GM23248 (cell line): ENCODE measurements at places on chromosomes 6 and 20. TPM values are rescaled to one million over a fixed set of nuclear protein-coding genes. Genes with fewer than 3 reads are reported as not detected.
A peak's percentile ranks its signal among the peaks of the same experiment; 100 is the strongest.

The VSX1 gene
- not detected in 2 replicates for total RNA-seq

The GRIK2 gene
- total RNA-seq, result 0.38 and 7.1 TPM in 2 replicates

- no peaks in the 10 kb centered on the region; the same call in 1 of the 2 replicates for H3K36me3 ChIP-seq
- H3K4me3 ChIP-seq, result no peak overlapping the region
- H3K27me3 ChIP-seq, result no peaks in the 10 kb centered on the region
- peak overlapping the region; percentile 72 for H3K27ac ChIP-seq
- peak; percentile 32 for DNase-seq
Measured at GRCh38 chr6:160035693-160036330, 66.9 kb downstream of the IGF2R start.

GRCh38 chr20:59485576-59486454 is 118.5 kb upstream of the PHACTR3 start:
- H3K4me3 ChIP-seq, result no peak overlapping the region
- no peaks in the 10 kb centered on the region for H3K4me1 ChIP-seq
- DNase-seq, result no peak
- H3K27ac ChIP-seq, result no peak overlapping the region

- no peak overlapping the region for H3K4me3 ChIP-seq
- DNase-seq, result no peak
- H3K4me1 ChIP-seq, result peaks cover 10% of the 10 kb centered on the region
- H3K36me3 ChIP-seq, result no peaks in the 10 kb centered on the region
- H3K27ac ChIP-seq, result no peak overlapping the region
Measured at GRCh38 chr20:20524756-20525155, 156.9 kb downstream of the INSM1 start.

DNA sequence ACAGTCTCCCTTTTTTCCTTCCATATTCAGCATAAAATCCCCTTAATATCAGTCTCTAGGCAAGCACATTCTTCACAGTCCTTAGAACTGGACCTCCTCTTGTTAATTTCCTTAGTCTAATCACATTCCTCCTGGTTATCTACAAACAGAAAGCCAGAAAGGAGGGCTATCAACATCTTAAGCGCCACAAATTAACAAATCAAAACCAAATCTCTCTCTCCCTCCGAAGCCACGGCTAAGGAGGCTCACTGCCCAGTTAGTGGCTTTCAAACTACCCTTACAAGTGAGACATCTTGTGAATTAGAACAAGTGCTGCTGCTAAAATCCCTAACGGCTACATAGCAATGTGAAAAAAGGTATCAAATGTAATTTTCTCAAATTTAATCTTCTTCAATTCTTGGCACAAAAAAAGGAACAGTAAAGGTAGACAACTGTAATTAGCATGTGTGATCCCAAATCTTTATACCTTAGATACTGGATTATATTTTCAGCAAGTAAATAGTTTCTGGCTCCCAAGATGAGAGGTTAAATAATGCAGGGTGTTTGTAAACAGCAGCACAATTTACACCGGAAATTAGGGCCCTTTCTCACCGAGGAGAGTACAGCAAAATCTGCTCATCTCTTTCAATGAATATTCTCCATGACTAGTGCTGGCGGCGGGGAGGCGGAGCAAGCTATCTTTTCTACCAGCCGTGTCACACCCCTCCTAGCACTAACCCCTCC is 1.4 kb upstream of the TRIM39 start:
- H3K27me3 ChIP-seq, result no peaks in the 10 kb centered on the region
- peak overlapping the region; percentile 90 for H3K27ac ChIP-seq
- peaks cover 40% of the 10 kb centered on the region for H3K4me1 ChIP-seq
- peak overlapping the region; percentile 96 for H3K4me3 ChIP-seq

GRCh38 chr6:109082188-109082577 is 12.5 kb downstream of the SESN1 start:
- H3K4me1 ChIP-seq, result no peaks in the 10 kb centered on the region
- peaks cover 4% of the 10 kb centered on the region; the same call in 1 of the 2 replicates for H3K36me3 ChIP-seq
- H3K4me3 ChIP-seq, result no peak overlapping the region
- no peak overlapping the region for H3K27ac ChIP-seq
- H3K27me3 ChIP-seq, result no peaks in the 10 kb centered on the region

DNA sequence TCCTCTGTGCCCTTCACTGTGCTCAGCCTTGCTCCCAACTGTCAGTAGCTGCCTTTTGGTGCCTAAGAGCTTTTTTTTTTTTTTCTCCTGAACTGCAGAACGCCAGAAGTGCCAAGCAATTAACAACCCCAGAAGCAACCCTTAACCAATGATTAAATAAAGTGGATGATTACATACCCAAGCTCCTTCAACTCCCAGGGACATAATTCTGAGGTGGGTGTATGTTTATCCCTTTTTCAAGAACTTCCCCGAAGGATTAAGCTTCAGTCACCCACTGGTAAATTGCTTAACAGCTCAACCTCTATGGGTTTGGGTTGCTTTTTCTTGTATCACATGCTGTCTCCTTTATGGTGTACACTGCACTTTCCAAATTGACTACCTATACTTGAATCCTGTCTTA is 41.1 kb downstream of the KLHL31 start:
- H3K27me3 ChIP-seq, result peaks cover 15% of the 10 kb centered on the region; the same call in 1 of the 2 replicates
- no peaks in the 10 kb centered on the region for H3K36me3 ChIP-seq
- no peak for DNase-seq
- no peak overlapping the region for H3K27ac ChIP-seq

DNA sequence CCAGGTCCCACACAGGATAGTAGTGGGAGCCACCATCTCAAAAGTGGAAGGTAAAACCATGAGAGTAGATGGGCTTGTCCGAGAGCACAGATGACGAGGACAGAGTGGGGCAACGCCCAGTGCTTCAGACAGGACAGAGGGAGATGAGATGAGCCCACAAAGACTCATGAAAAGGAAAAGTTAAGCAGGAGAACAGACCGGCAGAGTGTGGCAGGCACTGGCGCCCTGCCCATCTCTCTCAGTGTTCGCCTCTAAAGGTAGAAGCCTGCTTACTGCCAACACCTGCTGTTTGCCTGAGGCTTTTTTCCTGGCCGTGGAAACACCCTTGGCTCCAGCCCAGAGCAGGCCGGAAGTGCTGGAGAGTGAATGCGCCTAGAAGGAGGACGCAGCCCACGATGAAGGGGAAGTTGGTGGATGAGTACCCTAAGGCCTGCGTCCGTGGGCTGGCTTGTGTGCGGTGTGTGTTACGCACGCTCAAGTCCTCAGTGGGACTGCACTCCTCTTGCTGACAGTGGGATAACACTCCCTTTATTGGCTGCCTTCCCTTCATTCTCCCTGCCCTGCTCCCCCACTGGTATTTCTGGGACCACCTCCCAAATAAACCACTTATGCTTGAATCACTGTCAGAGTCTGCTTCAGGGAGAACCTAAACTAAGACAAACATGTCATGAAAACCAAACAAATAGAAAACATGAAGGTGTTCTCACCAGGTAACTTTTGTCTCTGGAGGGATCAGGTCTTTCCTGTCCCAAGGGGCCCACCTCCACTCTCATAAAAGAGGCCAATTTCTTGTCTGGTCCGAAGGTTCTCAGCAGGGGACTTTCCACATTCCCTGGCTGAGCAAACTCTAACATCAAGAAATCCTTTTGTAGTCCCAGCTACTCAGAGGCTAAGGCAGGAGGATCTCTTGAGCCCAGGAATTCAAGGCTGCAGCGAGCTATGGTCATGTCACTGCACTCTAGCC is 9.1 kb upstream of the FOXP4 start:
- H3K4me1 ChIP-seq, result peaks cover 4% of the 10 kb centered on the region; the same call in 1 of the 2 replicates
- H3K27me3 ChIP-seq, result peaks cover 10% of the 10 kb centered on the region; the same call in 1 of the 2 replicates
- no peaks in the 10 kb centered on the region for H3K36me3 ChIP-seq

DNA sequence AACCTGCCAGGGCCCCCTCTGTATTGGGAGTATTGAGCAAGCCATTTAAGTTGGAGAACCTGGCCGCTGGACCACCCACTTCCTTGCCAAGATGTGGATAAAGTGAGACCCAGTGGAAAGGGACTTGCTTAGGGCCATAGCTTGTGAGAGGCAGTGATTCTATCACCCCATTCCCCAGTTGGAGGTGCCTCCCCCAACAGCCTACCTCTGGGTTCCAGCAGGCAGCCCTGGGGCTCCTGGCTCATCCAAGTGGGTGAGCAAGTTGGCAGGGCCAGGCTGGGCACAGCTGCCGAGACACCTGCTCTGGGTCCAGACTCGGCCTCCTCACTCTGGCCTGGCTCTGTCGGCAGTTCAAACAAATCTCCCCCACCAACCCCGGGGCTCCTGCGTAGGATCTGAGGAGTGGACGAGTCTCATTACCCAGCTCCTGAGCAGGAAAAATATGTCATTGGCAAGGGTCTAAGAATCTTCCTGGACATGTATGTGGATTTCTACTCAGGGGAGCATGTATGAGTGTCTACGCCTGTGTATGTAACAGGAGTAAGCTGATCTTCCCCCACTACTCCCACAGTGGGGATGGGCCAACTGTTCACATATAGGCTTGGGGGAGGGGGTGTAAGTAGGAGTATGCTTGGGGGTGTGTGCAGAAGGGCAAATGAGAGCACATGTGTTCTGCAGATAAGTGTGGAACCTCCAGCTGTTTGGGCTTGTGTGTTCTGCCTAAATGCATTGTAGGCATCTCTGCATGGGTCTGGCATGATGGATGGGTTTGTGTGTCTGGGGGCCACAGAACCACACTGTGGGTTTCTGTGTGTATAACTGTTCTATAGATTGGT is 1.9 kb downstream of the ID1 start:
- peaks cover 4% of the 10 kb centered on the region; the same call in 1 of the 2 replicates for H3K36me3 ChIP-seq
- peaks cover 40% of the 10 kb centered on the region for H3K4me1 ChIP-seq
- DNase-seq, result peak; percentile 95
- H3K4me3 ChIP-seq, result peak overlapping the region; percentile 98
- H3K27me3 ChIP-seq, result no peaks in the 10 kb centered on the region
- H3K27ac ChIP-seq, result peak overlapping the region; percentile 100
